Activated CD4-positive, alpha-beta T cell treated with anti-CD3 and anti-CD28 coated beads, Interleukin-2, amount 50 U/mL, for 48 hours (primary cell): ENCODE measurements at places on chromosomes 1 and 21.

DNA sequence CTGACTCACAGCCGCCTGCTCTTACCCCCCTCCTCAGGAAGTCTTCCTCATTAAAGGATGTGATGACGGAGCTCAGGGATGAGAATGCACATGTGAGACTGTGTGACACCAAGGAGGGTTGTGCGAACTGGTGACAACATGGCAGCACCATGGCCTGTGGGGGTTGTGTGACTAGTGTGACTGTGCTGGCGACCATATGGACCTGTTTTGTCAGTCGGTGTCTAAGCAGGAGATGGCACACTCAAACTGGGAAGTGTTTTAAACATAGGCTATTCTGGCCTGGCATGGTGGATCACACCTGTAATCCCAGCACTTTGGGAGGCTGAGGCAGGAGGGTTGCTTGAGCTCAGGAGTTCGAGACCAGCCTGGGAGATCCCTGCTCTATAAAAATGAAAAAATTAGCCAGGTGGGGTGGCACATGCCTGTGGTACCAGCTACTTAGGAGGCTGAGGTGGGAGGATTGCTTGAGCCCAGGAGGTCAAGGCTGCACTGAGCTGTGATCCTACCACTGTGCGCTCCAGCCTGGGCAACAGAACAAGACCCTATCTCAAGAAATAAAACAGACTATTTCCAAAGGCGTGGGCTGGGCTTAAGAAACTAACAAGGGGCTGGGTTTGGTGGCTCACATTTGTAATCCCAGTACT lies 7.4 kb downstream of the TRNP1 start:
- no peak for DNase-seq

DNA sequence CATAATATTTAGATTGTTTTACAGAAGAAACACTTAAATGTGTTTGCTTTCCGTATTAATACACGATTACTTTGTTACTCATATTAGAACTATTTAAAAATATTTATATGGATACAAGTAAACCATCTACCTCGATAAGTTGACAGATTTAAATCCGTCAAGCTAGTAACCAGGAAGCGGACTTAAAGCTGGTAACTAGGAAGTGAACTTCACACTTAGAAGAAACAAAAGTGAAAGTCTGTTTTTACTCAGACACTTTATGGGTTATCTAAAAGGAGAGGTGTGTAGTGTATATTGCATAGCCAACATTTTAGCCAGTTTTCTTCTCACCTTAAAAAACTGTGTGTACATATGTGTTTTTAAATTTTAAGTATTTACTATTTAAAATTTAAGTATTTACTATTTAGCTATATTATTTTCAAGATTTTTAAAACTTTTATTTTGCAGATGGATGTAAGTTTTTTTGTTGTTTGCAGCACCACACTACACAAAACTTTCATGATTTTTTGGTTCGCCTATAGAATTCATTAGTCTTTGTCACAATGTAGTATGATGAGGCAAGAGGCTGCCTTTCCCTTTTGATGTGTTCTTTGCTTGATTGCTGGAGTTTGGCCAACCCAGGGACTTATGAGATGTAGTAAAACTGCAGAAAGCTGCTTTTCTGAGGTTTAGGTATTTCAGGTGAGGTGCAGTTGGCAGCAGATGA lies 2.7 kb downstream of the USP25 start:
- no peak for DNase-seq

DNA sequence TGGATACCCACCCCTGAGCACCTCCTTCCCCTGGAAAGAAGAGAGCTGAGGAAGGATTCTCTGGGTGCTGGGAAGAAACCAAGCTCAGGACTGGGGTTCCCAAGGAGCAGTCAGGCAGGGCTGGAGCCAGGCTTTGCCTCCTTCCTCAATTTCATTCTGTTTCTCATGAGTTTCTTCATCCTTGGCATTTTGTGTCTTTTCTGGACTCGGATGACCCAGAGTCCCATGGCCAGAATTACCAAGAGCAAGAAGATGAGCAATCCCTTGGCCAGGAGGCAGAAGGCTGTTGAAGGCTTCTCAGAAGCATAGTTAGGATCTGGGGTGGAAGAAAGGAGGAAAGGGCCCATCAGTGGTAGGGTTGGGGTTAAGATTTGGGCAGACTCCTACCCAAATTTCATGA lies 2.5 kb downstream of the SLAMF9 start:
- no peak for DNase-seq

DNA sequence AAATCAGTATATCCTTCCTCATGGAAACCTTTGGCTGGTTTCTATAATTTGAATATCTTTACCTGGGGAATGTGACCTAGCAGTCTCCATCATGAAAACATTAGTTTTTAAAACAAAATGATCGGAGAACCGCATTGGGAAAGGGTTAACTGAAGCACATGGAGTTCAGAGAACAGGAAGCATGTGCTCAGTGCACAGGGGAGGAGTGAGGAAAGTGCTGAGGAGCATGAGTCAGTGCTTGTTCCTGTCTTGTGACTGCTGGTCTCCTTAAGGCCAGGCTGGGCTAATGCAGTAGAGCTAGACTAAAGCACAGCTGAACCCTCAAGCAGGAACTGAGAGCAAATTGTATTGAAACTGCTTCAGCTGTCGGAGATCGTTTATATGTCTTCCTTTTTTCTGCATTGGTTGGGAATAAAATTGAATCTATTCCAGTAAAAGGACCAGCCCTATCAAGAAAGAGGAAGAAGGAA lies 5.8 kb downstream of the IFI16 start:
- DNase-seq: peak; percentile 64
